ENCODE measurements at places on chromosomes 7 and 10. TPM values are rescaled to one million over a fixed set of nuclear protein-coding genes. Genes with fewer than 3 reads are reported as not detected.

The MDFIC gene
- total RNA-seq: 29.2 TPM

The TFR2 gene
- 0.04 TPM for total RNA-seq

The PRSS1 gene
- total RNA-seq: not detected

The EPO gene
- total RNA-seq: not detected

The ASAH2 gene
- total RNA-seq: 4.9 TPM

The PPP1R17 gene
- not detected for total RNA-seq

The ELFN1 gene
- 0.24 TPM for total RNA-seq

The VCL gene
- total RNA-seq: 68.7 TPM

The CTAGE4 gene
- not detected for total RNA-seq

The GIMAP1 gene
- not detected for total RNA-seq

The KLF14 gene
- total RNA-seq: 0.45 TPM

The ASB10 gene
- not detected for total RNA-seq

The TMEM184A gene
- 1.6 TPM for total RNA-seq

The SGCE gene
- total RNA-seq: 27.2 TPM

The C10orf67 gene
- not detected for total RNA-seq

The CYP26A1 gene
- 0.91 TPM for total RNA-seq

The GOT1 gene
- total RNA-seq: 63.4 TPM

The ENKUR gene
- total RNA-seq: 0.45 TPM

The PHKG1 gene
- total RNA-seq: not detected

The CALHM3 gene
- 0.34 TPM for total RNA-seq

The SPDYE3 gene
- not detected for total RNA-seq

The HOXA11 gene
- 1.2 TPM for total RNA-seq

The NOS3 gene
- total RNA-seq: not detected

The IDI2 gene
- not detected for total RNA-seq

The MORN4 gene
- 15.1 TPM for total RNA-seq
